Stimulated activated CD4-positive, alpha-beta T cell treated with anti-CD3 and anti-CD28 coated beads, Interleukin-12 subunit alpha, Interleukin-12 subunit beta, amount 100 ng/mL, for 48 hours (primary cell): ENCODE measurements at places on chromosomes 5 and 9.

DNA sequence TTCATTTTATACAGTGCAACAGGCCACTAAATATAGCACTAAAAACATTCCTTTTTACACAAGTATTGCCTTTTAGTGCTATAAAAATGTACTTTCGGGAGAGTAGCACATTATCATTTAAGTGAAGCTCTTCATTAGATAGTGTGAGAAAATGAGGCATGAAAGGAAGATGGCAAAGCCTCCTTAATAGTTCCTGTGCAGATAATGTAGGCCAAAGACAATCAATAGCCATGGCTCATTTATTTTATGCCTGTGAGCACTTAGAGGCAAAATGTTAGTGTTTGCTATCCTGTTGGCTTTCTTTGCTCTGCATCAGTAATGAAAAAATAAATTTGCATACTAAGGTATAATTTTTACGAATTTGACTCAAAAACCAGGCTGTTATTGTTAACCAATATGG lies 929.5 kb upstream of the C9orf72 start:
- no peak for DNase-seq

DNA sequence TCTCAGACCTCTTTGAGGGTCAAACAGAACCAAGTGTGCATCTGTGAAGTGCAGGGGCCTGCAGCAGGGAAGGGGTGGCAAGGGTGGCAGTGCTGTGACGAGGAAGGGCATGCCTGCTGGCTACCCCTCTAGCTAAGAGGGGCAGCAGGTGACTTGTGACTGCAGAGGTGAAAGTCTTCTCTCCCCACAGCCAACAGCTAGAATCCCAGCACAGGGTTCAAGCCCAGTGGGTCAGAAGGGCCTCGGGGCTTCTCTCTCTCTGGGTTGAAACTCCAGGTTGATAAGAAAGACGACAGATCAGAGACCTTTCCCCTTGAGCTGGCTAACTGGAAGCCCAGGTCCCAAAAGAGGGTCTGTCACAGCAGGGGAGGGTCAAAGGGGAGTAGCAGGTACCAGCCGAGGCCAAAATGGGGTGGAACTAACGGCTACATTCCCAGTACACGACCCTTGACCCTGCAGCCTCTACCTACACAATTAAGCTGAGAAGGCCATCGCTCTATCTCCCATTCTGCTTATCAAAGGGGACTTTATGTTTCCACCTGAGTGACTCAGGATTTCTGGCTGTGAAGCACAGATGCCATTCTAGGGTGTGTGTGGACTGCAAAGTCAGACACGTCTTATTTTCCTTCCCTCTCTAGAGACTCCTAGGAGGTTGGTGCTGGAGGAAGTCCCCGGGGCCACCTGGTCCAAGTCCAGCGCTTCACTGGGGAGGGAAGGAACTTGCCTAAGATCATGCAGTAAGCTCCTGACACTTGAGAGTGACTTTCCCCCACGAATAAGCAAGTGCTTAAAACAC lies 14.6 kb downstream of the ANKS6 start:
- DNase-seq: no peak

GRCh38 chr5:132750471-132751230 lies 3.4 kb downstream of the CCNI2 start:
- DNase-seq: no peak

DNA sequence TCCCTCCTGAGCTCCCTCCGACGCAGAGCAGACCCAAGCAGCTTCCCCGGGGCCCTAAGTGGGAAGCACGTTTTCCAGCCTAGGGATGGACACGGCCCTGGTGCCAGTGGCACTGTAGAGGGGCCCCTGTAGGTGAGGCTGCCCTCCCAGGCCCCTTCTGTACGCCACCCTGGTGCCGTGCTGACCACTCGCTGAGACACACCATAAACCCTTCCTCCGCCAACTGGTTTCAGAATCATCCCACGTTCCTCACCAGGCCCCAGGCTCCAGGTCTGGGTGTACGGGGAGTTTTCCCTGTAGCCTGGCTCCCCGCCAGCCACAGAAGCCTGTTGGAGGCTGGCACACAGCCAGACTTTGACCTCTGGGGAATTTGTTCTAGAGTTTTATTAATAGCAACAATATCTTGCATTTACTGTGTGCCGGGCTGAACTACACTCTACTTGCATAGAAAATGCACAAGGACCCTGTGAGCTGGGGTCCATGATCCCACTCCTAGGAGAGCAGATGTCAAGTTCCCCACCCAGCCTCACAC lies 18.2 kb upstream of the WDR38 start:
- DNase-seq: no peak

DNA sequence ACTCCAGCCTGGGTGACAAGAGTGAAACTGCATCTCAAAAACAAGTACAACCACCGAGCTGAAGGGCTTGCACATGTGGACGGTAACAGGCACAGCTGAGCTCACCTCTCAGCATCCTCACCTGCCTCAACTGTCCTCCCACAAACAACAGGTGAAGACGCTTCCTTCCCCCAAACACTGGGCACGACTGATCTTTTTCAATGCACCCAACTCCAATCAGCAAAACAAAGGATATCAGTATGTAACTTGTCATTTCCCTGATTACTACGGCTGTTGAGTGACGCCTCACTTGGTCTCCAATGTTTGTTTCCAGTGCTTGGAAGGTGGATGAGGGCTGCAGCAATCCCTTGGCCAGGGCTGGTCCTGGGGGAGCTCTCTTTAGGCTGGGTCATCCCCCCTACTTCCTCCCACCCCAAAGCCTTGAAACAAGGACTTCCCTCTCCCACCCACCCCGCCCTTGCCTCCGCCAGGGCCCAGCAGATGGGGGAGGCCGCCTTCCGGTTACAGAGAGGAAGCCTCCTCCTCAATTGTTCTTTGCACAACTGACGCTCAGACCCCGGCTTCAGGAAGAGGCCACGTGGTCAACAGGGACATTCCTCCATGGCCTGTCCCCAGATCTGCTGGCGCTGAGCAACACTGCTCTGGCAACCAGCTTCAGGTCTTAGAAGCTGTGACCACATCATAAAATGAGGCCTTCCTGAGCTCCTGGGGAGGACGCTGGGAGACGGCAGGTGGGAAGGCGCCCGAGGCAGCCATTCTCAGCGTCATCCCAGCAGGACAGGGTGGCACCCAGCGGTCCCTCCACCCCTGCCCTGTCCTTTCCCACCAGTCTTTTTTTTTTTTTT lies 5.9 kb downstream of the FAM78A start:
- DNase-seq: no peak

DNA sequence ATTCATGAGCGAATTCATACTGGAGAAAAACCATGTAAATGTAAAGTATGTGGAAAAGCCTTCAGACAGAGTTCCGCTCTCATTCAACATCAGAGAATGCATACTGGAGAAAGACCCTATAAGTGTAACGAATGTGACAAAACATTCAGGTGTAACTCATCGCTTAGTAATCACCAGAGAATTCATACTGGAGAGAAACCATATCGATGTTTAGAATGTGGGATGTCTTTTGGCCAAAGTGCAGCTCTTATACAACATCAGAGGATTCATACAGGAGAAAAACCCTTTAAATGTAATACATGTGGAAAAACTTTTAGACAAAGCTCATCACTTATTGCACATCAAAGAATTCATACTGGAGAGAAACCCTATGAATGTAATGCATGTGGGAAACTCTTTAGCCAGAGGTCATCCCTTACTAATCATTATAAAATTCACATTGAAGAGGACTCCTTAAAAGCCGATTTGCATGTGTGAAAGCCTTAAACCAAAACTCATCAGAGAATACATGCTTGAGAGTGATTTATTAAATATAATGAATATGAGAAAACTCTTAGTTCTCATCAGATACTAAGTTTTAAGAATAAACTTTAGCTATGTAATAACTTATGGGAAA lies 11.8 kb upstream of the ZFP2 start:
- no peak for DNase-seq

DNA sequence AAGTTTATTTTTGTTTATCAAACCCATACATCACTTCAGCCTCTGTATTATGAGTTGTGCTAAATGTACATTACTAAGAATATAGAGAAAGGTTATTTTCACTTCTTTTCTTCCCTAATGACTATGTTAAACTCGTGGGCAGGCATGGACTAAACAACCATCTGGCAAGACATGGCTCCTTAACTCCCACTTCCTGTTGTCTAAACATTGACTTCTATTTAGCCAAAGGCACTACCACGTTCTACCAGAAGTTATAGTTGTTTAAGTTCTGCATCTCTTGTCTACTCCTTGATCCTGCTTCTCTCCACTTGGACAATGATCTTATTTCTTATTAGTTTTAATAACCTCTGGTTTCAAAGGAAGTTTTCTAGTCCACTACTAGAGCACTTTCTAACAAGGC lies 136.1 kb downstream of the MACIR start:
- no peak for DNase-seq

DNA sequence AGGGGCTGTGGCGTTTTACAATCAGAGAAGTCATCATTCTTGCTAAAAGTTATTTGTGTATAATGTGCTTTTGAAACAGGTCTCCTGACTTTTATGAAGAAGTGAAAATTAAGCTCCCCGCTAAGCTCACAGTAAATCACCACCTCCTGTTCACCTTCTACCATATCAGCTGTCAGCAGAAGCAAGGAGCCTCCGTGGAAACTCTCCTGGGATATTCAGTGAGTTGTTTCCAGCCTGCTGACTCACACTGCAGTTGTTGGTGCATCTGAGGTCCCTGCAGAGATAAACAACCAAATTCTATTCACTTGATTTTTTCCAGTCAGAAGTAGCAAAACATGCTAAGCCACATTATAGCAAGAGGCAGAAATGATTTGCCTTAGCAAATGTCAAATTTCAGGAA lies 156.7 kb downstream of the DOCK8 start:
- DNase-seq: no peak

- DNase-seq: no peak
Observed at GRCh38 chr5:167987490-167988280, 303.8 kb upstream of the WWC1 start.

- no peak for DNase-seq
Observed at GRCh38 chr5:81020478-81021167, 60.5 kb downstream of the RASGRF2 start.

GRCh38 chr5:140224658-140225057 lies 49.7 kb downstream of the CYSTM1 start:
- DNase-seq: no peak

DNA sequence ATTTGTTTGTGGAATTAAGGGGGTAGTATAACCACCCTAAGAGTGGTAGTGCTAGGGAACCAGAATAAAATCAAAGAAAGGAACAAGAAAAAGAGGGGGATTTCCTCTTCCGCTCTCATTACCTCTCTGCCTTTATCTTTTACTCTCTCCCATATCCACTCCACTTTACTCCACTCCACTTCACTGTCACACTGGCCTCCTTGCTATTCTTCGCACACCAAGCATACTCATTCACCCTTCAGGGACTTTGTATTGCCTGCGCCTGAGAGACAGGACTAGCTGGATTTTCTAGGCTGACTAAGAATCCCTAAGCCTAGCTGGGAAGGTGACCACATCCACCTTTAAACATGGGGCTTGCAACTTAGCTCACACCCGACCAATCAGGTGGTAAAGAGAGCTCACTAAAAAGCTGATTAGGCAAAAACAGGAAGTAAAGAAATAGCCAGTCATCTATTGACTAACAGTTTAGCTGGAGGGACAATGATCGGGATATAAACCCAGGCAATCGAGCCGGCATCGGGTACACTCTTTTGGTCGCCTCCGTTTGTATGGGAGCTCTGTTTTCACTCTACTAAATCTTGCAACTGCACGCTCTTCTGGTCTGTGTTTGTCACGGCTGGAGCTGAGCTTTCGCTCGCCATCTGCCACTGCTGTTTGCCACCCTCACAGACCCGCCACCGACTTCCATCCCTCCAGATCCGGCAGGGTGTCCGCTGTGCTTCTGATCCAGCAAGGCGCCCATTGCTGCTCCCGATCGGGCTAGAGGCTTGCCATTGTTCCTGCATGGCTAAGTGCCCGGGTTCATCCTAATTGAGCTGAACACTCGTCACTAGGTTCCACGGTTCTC lies 121.8 kb downstream of the FAM170A start:
- DNase-seq: no peak

DNA sequence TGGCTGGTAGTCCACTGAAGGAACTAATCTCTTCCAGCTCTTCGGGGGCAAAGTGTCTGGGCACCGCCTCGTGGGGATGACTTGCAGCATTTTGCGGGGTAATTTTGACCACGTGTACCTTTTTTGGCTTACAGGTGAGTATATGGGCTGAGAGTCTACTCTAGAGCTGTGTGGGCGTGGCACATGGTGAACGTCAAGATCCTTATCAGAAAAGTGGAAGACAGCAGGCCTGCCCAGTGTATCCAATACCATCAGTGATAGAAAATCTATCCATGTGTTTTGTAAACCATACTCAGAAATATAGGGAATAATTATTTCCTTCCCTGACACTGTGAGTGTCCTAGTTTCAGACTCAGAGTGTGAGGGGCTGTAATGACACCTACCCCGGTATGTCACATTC lies 148.5 kb downstream of the SLIT3 start:
- no peak for DNase-seq

GRCh38 chr5:32536246-32536645 lies 49.1 kb upstream of the SUB1 start:
- no peak for DNase-seq

- DNase-seq: no peak
Observed at GRCh38 chr9:36441966-36442365, 41.9 kb upstream of the RNF38 start.

- no peak for DNase-seq
Observed at GRCh38 chr5:123434796-123435195, 11.6 kb upstream of the CEP120 start.

DNA sequence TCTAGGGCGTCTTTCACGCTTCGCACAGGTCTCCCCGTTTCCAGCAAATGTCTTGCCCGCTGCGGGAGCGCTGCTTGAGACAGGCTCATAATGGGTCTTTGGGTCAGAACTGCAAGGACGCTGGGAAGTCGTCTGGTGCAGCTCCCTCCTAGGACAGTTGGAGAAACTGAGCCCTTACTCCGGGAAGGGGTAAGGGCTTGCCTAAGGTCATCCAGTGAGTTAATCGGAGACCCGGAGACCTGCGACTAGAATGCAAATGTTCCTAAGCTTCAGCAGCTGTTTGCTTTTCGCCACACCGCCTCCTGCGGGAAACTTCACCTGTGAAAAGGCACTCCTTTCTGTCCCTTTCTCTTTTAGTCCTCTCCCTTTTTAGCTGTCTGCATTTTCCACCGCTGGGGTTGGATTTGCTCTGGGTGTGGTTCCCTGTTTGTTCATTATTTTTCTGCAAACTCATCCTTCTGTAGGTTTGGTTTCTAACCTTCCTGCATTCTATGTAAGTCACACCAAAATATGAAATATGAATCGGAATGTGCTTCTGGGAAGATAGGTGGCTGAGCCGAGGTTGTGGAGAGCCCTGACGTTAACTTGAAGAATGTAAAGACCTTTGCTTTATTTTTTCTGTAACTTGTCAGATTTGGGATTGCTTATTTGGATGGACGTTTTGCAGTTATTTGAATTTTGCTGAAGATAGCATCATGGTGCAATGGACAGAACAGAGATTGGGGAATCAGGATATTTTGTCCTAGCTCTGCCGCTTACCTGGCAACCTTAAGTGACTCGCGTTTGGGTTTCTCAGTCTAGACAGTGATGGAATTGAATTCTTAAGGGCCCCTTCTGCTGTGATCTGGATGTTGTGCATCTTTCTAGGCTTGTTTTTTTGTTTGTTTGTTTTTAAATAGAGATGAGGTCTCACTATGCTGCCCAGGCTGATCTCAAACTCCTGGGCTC lies 909 bp downstream of the SLC36A1 start:
- peak; percentile 5 for DNase-seq
